NCI-H1417 (cell line): ENCODE measurements at places on chromosomes 5 and 9.

DNA sequence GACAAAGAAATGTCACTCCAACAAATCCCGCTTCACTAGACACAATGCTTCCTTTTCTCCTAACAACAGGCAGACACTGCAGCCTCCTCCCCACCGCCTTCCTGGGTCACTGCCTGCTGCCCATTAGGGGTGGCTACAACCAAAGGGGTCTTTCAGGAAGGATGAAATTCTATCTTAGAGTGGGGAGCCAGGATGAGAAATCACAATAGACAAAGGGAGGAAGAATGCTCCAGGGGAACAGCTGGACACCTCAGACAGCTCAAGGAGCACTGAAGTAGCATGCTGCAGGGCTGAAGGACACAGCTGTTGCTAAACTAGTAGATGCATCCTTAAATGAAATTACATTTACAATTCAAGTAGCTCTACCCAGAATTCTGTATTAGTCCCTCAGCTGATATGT, 54.2 kb downstream of the PRELID2 start:
- DNase-seq = peak; percentile 2

DNA sequence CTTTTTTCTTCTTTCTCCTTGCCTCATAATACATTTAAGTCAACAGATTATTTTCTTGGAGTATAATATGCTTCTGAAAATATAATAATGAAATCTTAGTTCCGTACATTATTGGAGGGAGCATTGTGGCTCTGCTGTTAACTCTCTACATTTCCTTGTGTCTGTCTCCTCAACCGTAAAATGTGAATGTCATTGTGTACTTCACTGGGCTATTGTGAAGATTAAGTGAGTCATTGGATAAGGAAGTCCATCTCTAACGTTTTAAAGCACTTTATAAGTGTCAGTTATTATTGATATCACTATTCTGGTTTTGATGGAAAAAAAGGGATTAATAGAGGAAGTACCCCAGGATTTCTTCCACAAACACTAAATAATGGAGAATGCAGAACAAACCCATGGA, 304.5 kb upstream of the RFX3 start:
- no peak for DNase-seq

DNA sequence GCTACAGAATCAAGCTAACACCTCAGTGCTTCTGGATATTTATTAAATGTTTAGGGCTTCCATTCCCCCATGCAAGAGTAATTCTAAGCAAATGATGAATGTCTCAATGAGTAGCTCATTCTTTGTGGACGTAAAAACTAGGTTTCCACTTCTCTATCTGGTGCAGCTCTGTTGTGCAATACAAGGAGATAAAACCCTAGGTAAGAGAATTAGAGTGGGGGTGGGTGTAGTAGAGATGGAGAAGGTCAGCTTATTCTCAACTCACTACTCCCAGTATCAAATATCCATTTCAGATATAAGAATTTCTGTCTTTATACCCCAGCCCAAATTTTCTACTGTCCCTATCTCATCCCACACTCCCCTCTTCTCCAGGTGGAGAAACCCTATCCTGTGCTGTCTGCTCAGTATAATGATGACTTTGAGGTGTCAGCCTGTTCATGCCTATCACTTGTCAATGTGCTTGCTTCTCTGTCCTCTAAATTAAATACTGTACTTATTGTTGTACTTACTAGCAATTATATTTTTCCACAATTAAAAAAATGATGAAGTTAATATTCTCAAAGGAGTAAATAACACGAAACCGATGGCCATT, 4.3 kb upstream of the FYB1 start:
- DNase-seq = no peak

DNA sequence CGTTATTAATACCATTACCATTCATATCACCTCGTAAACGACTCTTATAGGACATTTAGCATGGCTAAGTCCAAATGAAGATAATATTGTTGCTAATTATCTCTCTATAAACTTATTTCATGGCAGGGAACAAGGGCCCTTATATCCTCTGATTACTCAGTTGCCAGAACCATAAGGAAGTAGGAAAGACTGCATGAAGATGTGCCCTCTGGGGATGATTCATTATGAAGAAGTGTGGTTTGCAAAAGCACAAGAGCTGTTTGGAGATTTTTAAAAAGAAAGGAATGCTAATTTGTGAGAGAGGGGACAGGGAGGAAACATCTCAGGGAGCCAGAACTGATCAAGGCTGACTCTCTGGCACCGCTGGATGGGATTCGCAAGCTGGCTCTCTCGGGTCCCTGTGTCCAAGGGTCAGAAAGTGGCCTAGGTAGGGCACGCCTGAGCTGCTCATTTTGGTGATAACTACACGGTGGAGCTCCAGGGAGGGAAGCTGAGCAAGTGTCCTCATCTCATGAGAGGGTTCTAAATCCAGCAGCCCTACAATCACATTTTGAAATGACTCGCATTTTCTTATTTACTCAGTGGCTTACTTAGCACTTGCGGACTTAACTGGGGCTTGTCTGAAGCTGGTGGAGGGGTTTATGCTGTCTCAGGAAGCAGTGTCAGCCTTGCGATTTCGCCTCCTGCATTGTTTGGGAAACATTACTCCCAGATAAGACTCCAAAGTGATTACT, 136.8 kb downstream of the C5orf15 start:
- DNase-seq = peak; percentile 8

- no peak for DNase-seq
These were observed 516.1 kb downstream of the ANXA1 start for GRCh38 chr9:73667749-73668148.

- DNase-seq = no peak
These were observed 11.8 kb upstream of the SYK start for GRCh38 chr9:90789862-90790261.

- no peak for DNase-seq
These were observed 58.8 kb downstream of the SLC1A1 start for GRCh38 chr9:4548811-4549725.

GRCh38 chr5:149045089-149045460, 17.8 kb downstream of the SH3TC2 start:
- no peak for DNase-seq

DNA sequence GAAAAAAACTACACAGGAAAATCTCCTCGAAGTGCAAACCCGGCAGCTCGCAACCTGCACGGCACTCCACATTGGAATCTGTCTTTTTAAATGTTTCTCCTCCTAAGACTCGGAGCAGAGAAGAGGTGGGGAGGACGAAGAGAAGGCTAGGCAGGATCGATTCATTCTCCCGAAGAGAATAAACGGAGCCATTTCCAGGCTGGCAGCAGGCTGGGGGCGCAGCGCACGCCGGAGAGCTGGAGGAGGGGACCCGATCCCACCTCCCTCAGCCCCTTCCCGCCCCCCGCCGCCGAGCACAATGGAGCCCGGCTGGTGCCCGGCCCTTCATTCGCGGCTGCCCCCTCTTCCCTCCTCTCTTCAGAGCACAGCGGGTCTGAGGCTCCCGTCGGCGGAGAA, 628 bp downstream of the HOMER1 start:
- DNase-seq = no peak

DNA sequence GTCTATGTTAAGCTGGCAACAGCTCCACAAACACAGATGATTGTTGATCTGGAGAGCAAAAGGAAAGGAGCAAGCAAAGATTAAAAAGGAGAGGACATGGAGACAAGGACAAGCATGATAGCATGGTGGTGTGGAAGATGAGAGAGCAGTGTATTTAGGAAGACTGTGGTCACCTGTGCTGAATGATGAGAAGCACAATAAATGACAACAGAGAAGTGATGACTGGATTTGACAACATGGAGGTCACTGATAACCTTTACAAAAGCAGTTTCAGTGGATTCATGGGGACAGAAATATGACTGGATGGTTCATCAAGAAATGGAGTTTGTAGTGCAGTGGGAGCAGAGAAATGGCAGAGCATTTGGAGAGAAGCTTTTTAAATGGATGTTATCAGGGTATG, 20.2 kb downstream of the TTC33 start:
- no peak for DNase-seq

- DNase-seq = no peak
These were observed 42.4 kb upstream of the UBAC1 start for GRCh38 chr9:136003411-136004218.

- DNase-seq = no peak
These were observed 610.5 kb downstream of the IRX1 start for GRCh38 chr5:4206127-4206526.

DNA sequence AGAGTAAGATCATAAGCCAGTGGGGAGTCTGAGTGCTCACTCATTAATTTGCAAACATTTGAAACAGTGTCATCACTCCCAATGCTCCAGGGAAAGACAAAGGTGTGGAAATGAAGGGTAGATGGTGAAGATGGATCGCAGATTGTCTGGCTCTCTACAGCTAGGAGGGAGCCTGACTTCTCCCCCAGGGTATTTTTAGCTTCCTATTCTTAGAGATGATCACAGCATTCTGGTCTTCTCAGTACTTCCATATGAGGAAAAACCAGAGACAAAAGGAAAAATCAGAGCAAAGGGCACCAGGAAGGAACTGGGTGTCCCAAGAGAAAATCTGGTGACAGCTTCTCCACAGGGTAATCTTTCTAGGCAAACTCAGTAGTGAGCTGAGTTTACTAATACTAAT, 401.9 kb upstream of the GRIA1 start:
- DNase-seq = no peak

GRCh38 chr5:180487556-180487955, 6.6 kb upstream of the CNOT6 start:
- no peak for DNase-seq

GRCh38 chr5:108747774-108748400, at the start of gene FER:
Gene FER (plus strand): TSS chr5:108747897. CDS start chr5:108798183, 50,286 bp downstream.
- no peak for DNase-seq

GRCh38 chr5:138032028-138032571, 779 bp downstream of the FAM13B start:
- no peak for DNase-seq

- DNase-seq = no peak
These were observed 69.9 kb upstream of the OR2K2 start for GRCh38 chr9:111399772-111400563.

DNA sequence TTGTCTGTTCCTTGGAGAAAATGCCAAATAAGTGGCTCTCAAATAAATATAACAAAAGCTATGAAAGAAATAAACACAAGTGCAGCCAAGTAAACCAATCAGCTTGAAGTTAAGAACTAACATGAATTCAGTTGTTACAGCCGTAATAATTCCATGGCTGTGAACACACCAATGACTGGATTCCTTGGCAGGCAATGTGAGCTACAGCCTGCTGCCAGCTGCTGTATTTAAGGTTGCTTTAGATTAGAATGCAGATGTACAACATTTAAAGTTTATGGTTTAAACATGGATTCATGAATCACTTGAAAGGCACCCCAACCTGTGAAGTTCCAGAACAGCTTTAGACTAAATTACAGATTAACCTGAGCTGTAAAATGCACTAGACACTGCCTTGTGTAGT, 626.4 kb upstream of the SEMA6A start:
- no peak for DNase-seq

DNA sequence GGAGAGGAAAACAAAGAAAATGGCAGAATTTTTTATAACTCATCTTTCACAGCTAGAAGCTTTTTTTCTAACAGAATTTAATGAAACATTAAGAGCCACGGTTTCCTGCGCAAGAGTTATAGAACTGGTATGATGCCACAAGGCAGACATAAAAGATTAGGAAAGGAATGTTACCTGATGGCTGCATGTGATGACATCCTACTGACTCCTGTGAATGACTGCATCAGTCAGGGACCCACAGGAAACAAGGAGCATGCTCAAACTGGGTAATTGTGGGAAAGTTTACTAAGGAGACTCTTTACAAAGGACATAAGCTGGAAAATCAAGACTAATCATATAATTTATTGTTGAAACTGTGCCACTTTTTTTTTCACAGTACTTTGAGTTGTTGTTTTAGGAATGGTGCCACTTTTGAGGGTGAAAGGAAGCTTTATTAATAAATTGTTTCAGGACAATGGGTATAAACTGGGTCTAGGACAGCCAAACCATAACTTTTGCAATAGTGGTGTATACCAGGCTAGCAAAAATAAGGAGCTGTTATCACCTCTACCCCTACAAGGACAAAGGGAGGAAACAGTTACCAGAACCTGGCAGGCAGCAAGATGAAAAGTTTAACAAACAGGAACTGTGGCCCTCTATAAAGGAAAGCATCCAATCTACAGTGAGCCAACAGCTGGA, 5.1 kb upstream of the TSLP start:
- DNase-seq = no peak

- no peak for DNase-seq
These were observed 5.1 kb downstream of the PIP5K1B start for GRCh38 chr9:68710111-68710471.

DNA sequence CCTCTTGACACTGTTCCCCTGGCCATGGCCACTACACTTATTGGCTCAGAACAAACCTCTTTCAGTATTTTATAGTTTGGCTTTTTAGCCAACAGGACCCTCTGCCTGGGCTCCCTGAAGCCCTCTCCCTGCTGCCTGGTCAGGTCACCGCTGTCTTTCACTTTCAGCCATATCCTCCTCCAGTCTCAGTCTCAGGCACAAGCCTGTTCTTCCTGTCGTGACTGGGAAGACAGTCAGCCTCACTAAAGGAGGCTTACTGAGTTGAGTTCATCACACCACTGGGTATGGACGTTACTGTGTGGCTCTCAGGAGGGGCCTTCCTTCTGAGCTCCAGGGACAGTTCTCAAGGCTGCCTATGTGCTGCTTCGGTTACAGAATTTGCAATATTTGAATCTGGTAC, 2.0 kb downstream of the QSOX2 start:
- DNase-seq = no peak

GRCh38 chr9:29325894-29326293, 1752.6 kb upstream of the C9orf72 start:
- no peak for DNase-seq

- DNase-seq = no peak
These were observed 17.6 kb downstream of the C9orf43 start for GRCh38 chr9:113428062-113428615.

- no peak for DNase-seq
These were observed 141.4 kb downstream of the CCDC192 start for GRCh38 chr5:127844581-127845021.

DNA sequence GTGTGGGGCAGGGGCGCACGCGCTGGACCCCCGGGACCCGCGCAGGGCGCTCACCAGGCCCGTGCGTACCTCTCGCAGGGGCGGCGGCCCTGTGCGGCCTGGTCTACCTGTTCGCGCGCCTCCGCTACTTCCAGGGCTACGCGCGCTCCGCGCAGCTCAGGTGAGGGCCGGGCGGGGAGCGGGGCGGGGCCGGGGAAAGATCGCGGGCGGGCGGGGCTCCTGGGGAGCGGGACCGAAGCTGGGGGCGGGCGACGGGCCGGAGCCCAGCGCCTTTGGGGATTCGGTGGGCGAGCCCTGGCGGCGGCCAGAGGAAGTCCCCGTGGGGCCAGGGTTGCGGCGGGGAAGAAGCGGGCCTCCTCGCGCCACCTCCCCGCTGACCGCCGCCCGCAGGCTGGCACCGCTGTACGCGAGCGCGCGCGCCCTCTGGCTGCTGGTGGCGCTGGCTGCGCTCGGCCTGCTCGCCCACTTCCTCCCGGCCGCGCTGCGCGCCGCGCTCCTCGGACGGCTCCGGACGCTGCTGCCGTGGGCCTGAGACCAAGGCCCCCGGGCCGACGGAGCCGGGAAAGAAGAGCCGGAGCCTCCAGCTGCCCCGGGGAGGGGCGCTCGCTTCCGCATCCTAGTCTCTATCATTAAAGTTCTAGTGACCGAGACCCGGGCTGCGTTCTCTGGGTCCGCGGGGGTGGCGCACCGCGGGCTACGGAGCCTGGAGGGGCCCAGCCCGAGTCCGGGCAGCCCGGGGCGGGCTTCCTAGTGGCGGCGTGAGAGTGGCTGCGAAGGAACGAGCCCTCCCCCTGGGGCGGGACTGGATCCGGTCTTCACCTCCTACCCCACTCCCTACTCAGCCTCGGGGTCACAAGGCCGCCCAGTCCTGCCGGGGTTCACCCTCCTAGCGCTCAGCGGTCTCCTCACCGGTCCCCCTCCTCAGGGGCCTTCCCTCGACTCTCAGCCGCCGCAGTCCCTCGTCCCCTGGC, 2.4 kb downstream of the LTC4S start:
- peak; percentile 79 for DNase-seq
